ENCODE measurements at places on chromosomes 7 and 10.

DNA sequence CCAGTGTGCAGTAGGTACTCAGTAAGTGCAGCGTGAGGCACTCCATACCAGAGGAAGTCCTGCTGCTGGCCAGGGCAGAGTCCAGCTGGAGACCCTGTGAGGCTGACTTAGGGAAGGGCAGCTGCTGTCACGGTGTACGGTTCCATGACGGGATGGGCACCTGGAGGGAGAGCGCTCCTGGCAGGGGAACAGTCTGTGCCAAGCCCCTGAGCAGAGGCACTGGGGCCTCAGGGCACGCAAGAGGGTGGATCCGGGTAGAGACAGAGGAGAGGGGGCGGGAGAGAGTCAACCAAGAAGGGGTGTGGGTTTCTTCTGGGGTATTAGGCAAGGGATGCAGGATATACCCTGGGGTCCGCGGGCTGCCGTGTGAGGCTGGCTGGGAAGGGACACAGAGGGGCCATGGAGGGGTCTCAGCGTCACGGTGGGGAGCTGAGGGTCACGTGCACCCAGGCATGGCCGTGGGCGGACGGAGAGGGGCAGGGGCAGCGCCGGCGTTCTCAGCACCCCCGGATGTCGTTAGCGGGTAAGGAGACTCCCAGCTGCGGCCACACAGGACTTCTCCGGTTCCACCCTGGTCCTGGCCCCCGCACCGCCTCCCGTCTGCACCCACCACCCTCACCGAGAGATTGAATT is 70.5 kb downstream of the MICALL2 start:
- no peak for DNase-seq

DNA sequence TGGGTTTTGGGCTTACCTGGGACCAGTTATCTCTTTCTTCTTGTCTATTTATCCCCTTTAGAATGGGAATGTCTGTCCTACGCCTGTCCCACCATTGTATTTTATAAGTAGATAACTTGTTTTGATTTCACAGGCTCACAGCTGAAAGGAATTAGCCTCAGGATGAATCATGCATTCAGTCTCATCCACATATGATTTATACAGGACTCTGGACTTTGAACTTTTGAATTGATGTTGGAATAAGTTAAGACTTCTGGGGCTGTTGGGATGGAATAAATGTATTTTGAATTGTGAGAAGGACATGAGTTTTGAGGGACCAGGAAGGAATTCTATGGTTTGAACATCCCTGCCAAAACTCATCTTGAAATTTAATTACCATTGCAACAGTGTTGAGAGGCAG is 112.6 kb downstream of the AMPH start:
- DNase-seq = no peak

GRCh38 chr10:5509691-5510090 is 10.3 kb upstream of the CALML5 start:
- DNase-seq = no peak

GRCh38 chr7:128710481-128710880 is 28.7 kb upstream of the CALU start:
- DNase-seq = no peak

GRCh38 chr7:79137942-79138341 is 315.5 kb downstream of the MAGI2 start:
- no peak for DNase-seq

- no peak for DNase-seq
Measured at GRCh38 chr7:155378959-155379871, 78.7 kb upstream of the EN2 start.

GRCh38 chr7:150778014-150778737 is 22.0 kb downstream of the TMEM176B start:
- no peak for DNase-seq

GRCh38 chr7:101235050-101235449 is 2.6 kb downstream of the CLDN15 start:
- DNase-seq = no peak
